ENCODE measurements at places on chromosomes 3 and 15. TPM values are rescaled to one million over a fixed set of nuclear protein-coding genes. Genes with fewer than 3 reads are reported as not detected.

SLC28A2 gene
- total RNA-seq = not detected

TRAIP gene
- 1.0 TPM for total RNA-seq

BSN gene
- 0.48 TPM for total RNA-seq

DUOX1 gene
- total RNA-seq = 2.0 TPM

IL17RE gene
- total RNA-seq = 7.7 TPM

C3orf49 gene
- total RNA-seq = not detected

CHRNA7 gene
- total RNA-seq = 0.88 TPM
